Cerebellar cortex (tissue), 1 donor: ENCODE measurements at places on chromosomes 4 and X.

- no peak for DNase-seq
Measured at GRCh38 chr4:105273230-105273629, 126.6 kb downstream of the TET2 start.

- no peak for DNase-seq
Measured at GRCh38 chr4:150164055-150164454, 85.8 kb downstream of the DCLK2 start.

DNA sequence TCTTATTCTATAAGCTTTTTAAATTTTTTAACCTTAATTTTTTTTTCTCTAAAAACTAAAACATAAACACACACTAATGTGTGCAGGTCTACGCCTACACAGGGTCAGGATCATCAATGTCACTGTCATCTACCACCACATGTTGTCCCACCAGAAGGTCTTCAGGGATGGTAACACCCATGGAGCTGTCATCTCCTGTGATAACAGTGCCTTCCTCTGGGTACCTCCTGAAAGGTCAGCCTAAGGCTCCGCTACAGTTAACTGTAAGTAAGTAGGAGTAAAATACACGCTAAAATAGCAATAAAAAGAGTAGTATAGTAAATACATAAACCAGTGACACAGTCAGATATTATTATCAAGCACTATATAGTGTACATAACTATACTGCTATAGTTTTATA, 45.9 kb upstream of the GPRIN3 start:
- DNase-seq = no peak

- DNase-seq = no peak
Measured at GRCh38 chr4:185700048-185700447, 111.9 kb downstream of the SORBS2 start.

GRCh38 chrX:48937054-48937907, 18.5 kb upstream of the PIM2 start:
- DNase-seq = no peak
